Smooth muscle cell of the umbilical artery (primary cell): ENCODE measurements at places on chromosomes 3 and 15. TPM values are rescaled to one million over a fixed set of nuclear protein-coding genes. Genes with fewer than 3 reads are reported as not detected.

The MNS1 gene
- total RNA-seq = 0.89 and 1.3 TPM in 2 replicates

The NR2E3 gene
- total RNA-seq = under 0.01 and 0.65 TPM in 2 replicates

The RPL15 gene
- 1,555 and 3,101 TPM in 2 replicates for total RNA-seq

The SNTN gene
- not detected in 2 replicates for total RNA-seq

The RASGRP1 gene
- total RNA-seq = 0.59 and 0.88 TPM in 2 replicates

The DNAH12 gene
- 0.37 and 0.59 TPM in 2 replicates for total RNA-seq
